Stimulated activated CD4-positive, alpha-beta T cell treated with anti-CD3 and anti-CD28 coated beads, Interleukin-1b, Interleukin-23, amount 100 ng/mL, for 1 hour (primary cell): ENCODE measurements at places on chromosomes 2 and 18.

DNA sequence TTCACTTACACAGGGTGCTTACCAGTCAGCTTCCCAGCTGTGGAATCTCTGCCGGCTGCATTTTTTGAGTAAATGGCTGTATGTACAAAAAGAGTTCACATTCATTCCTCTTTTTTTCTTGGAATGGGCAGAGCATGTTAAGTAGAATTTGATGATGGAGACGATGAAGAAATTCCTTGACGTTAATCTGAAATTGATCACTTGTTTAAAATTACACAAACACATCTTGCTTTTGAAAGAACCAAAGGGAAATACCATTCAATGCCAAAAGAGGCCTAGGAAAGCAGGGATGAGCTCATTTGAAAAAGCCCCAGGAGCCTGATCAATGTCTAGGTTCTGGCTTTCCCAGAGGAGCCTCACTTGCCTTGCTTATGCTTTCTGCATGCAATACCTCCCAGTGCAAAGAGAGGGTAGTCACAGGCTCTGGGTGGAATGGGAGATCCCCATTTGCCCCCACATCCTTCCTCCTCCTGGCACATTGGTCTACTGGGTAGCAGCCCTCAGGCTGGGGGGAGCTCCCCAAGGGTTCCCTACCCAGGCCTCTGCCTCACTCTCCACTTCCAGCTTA is 12.3 kb upstream of the SMAD7 start:
- DNase-seq, result no peak

GRCh38 chr2:206481056-206481455 is 37.7 kb downstream of the ADAM23 start:
- DNase-seq, result no peak

DNA sequence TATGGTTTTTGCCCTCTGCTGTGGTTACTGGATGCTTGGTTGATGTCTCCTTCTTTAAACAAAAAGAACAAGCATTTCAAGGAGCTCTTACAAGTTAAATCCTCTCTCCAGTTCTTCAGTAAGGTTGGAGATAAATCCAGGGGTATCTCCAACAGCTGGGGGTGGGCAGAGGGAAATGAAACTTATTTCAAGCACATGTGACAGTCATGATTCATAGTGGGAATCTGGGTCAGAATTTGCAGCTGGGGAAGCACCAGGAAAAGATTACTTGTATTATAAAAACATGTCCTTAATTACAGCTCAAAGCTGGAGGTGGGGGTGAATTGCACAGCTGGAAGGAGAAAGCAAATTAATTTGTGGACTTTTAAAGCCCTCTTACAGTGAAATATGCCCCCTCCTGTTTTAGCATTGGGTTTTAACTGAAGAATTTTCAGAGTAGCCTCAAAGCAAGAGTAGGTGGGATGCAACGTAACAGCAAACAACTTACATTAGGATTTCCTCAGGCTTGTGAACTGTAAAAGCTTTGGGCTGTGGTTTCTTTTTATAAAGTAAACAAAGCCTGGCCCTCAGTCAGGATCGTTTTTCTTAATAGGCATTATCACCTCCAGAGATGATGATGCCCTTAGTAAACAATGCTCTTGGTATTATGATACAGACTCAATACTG is 596.4 kb downstream of the NYAP2 start:
- DNase-seq, result no peak

DNA sequence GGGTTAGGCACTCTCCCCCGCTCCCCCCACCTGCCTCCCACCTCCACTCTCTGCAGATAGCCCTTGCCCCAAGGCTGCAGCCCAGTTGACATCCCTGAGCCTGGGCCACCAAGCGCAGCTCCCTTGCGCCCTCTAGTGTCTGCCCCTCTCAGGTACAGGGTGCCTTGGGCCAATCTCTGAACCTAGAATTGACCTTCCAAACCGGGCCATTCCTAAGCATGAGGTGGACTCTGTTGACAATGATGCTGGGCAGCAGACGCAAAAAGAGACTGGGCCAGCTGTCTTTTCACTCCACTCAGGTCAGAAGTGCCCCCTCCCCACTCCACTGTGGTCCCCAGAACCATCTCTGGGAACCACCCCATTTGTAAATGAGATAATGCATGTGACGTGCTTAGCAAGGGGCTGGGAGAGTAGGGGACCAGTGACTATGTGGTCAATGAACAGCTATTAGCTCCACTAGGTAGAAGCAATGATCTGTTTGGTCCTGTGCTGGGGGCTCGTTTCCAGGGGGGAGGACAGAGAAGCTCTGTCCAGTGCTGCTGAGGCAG is 43.3 kb upstream of the PLB1 start:
- peak; percentile 57 for DNase-seq
